ENCODE measurements at places on chromosomes 5 and 9.

- no peak for DNase-seq
These were observed 13.3 kb downstream of the DCANP1 start for GRCh38 chr5:135433681-135434426.

GRCh38 chr5:146079695-146080373 is 25.5 kb downstream of the PLAC8L1 start:
- DNase-seq, result peak; percentile 8

GRCh38 chr9:106177216-106177615 is 482.9 kb downstream of the TMEM38B start:
- no peak for DNase-seq

- peak; percentile 54 for DNase-seq
These were observed 499.3 kb upstream of the ADAMTS16 start for GRCh38 chr5:4640795-4641194.

DNA sequence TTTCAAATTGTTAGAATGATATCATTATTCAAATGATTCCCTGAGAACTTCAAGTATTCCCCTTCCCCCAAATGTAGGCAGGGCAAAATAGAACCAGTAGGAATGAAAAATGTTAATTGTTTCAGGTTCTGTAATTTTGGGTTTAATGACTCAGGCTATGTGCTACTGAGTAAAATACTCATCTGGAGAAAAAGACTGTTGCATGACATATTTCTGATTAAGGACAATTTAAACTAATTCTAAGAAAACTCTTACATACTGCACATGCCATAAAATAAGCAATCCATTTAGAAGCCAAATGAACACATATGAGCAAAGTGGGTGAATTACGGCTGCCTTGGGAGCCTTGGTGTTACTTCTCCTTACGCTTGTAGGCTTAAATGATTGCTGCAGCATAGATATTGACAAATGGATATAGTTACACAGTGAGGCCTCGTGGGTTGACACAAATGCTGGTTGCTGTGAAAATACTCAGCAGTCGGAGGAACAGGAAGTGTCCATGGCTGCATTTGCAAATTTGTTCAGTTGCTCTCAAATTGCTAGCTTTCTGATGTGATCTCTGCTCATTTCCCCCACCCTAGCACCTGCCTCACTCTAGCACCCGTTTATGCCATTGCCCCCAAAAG is 174.9 kb upstream of the DMAC1 start:
- no peak for DNase-seq

GRCh38 chr9:97445119-97445701 is 33.3 kb downstream of the TDRD7 start:
- no peak for DNase-seq

DNA sequence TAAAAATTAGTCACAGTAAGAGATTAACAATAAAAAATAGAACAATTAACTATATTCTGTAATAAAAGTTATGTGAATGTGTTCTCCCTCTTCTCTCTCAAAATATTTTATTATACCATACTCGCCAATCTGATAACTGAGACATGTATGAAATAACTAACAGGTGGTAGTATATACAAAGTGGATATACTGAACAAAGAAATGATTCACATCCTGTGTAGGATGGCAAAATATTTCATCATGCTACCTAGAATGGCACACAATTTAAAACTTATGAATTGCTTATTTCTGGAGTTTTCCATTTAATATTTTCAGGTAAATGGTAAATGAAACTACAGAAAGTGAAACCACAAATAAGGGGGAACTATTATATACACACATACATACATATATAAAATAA is 152.5 kb downstream of the RNF180 start:
- DNase-seq, result no peak

- DNase-seq, result no peak
These were observed 37.4 kb upstream of the TNFAIP8 start for GRCh38 chr5:119318256-119318894.

DNA sequence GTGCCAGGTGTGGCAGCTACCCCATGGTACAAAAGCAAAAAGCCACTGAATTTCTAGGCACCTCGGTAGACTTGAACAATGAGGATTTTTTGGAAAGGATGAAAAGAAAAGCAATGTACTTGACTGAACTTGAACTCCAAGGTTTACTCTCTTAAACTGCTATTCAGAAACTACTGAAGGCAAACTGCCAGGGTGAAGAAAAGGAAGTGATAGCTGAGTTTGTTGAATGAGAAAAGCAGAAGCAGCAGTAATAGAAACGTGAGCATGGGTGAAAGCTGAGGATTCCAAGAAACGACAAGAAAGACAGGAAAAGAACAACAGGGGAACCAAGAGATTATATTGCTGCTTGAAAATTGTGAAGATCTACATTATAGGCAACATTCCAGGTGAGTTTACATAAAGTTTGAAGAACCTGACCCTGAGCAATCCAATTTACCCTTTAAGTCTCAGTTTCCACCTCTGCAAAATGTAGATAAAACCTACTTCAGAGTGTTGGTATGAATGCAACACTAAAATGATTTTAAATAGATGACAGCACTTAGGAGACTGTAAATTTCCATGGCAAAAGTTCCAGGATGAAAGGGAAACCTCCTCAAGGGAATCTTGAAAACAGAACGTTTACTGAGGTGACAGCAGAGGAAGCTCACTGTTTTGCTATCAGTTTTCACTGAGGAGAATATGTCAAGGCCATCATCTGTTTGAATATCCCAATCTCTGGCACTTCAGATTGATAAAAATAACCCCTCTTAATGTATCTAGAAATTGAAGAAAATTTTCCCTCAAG is 245.8 kb downstream of the SPATA31D1 start:
- no peak for DNase-seq

Data from urothelium cell line (cell line).